ENCODE measurements at places on chromosomes 7 and 10.
A peak's percentile ranks its signal among the peaks of the same experiment; 100 is the strongest.

- no peak for DNase-seq
These were observed 10.9 kb downstream of the CALML5 start for GRCh38 chr10:5488272-5489161.

GRCh38 chr7:107315716-107316220 is 147.0 kb downstream of the HBP1 start:
- DNase-seq = no peak

DNA sequence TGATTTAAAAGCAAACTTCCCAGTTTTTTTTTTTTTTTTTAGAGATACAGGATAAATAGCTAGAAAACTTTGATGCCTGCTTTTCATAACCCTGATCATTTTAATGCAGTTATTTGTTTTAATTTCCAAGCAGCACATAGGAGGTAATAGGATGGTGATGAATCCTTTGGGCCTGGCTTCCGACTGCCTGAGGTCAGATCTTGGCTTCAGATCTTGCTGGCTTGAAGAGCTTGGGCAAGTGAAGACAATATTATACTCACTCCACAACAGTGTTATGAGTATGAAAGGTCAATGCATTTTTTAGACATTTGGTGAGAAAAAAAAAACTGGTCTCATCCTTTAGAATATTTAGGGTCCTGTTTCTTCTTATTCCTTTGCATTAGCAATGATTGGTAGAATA is 124.8 kb upstream of the PRKCQ start:
- no peak for DNase-seq

DNA sequence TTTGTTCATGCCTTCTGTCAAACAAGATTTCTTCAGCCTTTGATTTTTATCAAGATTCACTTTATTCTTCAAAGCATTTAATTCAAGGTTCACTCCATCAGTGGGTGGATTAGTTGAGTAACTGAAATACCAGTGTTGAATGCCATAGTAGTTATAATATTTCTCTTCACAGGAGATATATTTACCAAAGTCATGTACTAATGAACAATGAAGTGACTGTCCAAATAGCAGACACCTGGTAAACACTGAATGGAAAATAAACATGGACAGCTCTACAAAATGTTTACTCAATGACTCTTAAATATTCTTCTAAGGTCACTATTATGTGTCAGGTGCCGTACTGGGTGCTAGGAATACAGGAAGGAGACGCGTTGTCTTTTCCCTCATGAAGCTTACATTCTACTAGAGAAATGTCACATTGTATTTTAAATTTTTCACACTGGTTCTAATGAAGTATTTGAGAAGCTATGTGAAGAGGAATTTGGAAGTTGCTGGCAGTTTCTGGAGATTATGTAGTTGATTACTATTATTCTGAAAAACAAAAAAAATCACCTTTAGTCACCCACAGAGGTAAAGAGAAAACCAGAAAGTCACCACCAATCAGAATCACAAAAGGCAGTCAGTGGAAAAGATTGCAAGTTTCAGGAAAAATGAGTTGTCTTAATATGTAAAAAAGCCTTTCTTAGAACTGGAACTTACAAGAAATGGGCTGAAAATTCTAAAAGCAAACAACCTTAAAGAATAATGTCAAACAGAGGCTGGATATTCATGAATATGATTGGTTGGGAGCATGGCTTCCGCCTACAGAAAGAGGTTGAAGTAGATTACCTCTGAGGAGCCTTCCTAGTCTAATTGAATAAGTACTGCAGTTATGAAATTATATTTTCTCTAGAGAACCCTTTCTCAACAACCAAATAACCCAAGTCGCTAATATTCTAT is 84.5 kb downstream of the RTKN2 start:
- DNase-seq = peak; percentile 27

- DNase-seq = peak; percentile 65
These were observed 13.2 kb downstream of the NUDCD3 start for GRCh38 chr7:44477063-44477830.

- no peak for DNase-seq
These were observed 15.6 kb downstream of the MDFIC start for GRCh38 chr7:114937446-114937845.
